Left ventricle myocardium superior (tissue), 1 donor: ENCODE measurements at places on chromosomes 12 and 14. TPM values are rescaled to one million over a fixed set of nuclear protein-coding genes. Genes with fewer than 3 reads are reported as not detected.

DNA sequence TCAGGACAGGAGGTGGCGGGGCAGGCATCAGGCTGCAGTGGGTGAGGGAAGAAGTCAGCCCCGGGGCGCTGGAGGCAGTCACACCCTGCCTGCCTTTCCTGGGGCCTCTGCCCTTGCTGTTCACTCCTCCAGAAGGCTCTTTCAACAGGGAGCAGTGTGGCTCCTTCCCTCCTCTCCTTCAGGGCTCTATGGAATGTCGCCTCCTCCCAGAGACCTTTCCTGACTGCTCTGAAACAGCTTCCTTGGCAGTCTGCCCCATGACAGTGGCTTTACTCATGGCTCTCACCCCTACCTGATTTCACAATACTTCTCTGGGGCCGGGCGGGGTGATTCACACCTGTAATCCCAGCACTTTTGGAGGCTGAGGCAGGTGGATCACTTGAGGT lies 7.1 kb downstream of the RHOF start:
- DNase-seq = no peak

DNA sequence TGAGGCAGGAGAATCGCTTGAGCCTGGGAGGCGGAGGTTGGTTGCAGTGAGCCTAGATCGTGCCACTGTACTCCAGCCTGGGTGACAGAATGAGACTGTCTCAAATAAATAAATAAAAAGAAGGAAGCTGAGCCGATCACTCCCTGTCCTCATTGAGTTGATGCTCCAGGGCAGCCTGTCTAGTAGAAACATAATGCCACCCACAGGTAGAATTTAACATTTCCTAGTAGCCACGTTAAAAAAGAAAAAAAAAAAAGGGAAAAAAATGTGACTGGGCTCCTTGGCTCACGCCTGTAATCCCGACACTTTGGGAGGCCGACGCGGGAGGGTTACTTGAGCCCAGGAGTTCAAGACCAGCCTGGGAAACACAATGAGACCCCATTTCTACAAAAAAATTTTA lies 135.7 kb downstream of the SCARB1 start:
- DNase-seq = no peak

GRCh38 chr12:90250766-90251165 lies 542.1 kb upstream of the ATP2B1 start:
- no peak for DNase-seq

- DNase-seq = no peak
These were observed 75.4 kb downstream of the CCDC92 start for GRCh38 chr12:123897221-123897620.

DNA sequence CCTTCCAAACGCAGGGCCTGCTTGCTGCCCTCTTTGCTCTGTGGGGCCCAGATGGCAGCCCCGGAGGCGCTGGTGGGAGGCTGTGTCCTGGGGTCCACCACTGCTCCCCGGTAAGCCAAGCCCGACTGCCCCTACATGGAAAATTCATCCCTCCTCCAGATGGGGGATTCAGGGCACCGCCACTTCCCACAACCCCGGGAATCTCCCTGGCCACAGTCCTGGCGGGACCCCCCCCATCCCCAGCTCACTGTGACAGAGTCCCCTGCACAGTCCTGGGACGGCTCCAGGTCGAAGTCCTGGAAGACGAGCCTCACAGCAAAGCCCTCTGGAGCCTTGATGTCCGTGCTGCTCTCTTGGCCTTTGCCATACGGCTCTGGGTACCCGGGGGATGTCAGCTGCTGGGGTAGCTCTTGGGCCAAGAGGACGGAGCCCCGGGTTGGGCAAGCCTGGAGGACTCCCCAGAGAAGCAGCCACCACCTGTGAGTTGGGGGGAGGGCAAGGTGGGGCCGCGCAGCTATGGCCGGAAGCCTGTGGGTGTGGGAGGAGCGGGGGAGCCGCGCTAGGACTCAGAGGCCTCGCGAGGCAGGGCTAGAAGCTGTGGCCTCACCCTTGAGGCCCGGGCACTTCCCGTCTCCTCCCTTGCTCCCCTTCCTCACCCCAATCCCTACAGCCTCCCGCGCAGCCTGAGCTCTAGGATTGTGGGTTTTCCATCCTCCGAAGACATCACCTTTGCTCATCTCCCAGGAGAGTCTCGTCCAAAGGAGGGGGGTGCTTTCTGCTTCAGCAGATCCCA lies 815 bp downstream of the C1RL start:
- peak; percentile 86 for DNase-seq

Gene MRPL51
- total RNA-seq = 275 TPM

Gene IPO8
- total RNA-seq = 27.3 TPM

Gene LHX5
- total RNA-seq = not detected
